Stimulated activated effector memory CD8-positive, alpha-beta T cell treated with anti-CD3 and anti-CD28 coated beads, Interleukin-12 subunit alpha, Interleukin-12 subunit beta, amount 100 ng/mL, for 72 hours (primary cell): ENCODE measurements at places on chromosomes 7 and 10.

GRCh38 chr10:22372917-22373316 is 27.6 kb downstream of the SPAG6 start:
- DNase-seq, result no peak

DNA sequence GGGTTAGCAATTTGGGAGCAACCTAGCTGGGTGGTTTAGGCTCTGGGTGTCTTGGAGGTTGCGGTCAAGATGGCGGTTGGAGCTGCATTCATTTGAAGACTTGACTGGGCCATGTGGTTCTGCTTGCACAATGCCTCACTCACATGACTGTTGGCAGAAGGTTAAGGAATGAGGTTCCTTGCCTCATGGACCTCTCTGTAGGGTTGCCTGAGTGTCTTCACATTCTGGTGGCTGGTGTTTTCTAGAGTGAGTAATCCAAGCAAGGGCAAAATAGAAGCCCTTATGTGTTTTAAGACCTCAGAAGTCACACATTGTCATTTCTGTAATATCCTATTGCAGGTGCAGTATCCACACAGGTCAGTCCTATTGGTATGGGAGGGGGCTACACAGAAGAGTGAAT is 52.0 kb downstream of the CDK14 start:
- no peak for DNase-seq

- no peak for DNase-seq
Measured at GRCh38 chr10:30806850-30807249, 177.3 kb upstream of the LYZL2 start.

DNA sequence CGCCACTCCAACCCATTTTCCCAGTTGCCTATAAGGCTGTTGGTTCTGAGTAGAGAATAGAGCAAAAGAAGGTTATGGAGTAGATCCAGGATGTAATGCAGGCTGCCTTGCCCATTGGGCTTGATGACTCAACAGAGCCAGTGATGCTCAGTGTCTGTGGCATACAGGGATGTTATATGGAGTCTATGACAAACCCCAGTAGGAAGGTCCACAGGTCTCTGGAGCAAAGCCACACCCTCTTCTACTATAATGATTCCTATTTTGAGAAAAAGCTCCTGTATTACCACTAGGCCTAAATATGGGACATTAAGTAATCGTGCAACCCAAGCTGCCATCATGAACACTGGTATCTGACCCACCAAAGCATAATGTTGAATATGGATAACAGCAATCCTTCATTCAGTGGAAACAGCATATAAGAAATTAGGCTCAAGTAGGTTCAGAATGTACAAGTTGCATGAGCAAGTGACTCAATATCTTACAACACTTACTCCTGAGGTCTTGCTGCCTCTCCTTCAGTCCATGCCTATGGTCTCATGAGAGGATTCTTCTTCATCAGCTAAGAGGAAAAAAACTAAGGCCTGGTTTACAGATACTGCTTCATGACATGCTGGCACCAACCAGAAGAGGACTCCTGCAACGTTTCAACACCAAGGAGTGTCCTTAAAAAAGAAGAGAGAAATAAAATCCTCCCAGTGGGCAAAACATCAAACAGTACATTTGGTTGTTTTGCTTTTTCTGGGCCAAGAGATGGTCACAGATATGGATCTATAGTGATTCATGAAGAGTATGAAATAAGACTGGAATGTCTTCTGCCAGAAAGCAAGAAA is 14.8 kb upstream of the FHIP2A start:
- DNase-seq, result no peak

DNA sequence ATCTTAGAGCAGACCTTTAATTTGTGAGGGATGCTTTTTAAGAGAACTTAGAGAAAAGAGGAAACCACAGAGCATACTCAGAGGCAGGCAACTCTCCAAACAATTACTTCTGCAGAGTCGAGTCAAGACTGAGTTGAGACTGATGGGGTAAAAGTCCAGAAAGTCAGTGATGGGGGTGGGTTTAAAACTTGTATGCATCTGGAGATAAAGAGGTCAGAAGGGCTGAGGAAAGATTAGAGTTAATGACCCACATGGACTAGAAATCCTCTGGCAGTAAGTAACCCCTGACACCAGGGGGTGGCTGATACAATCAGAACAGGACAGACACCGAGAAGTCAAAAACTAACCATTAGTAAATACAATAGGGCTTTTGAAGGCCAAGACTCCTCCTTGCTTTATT is 42.4 kb upstream of the SEPTIN7 start:
- no peak for DNase-seq

- peak; percentile 76 for DNase-seq
Measured at GRCh38 chr7:139683137-139683921, 94.5 kb downstream of the HIPK2 start.

DNA sequence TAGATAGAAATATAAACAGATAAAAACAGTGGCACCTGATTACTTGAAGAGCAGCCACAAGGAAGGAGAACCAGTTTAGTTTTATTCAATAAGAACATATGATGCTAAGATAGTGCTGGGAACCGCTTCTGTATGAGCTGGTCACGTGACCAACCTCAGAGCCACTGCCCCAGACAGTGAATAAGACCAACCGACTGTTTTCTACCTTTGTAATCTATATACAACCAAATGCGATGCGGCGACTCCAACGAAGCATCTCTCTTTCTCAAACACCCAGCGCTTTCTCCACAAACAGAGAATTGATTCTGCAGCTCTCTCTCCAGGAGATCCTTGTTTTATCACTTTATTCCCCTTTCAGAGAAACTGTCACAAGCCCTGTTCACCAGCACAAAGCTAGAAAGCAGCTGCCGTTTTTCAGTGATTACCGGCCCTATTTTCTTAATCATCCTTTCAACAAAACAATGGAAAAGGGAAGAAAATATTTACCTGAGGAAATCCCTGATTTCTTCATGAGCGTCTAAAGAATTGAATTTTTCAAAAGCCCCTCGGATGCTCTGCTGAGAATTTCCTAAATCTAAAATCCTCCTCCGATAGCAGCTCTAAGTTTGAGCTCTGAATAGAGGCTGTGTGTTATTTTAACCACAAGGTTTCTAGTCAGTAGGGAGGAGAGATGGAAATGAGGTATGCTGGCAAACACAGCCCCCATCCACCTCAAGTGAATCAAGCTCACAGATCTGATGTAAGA is 55.7 kb upstream of the JCAD start:
- DNase-seq, result no peak

- no peak for DNase-seq
Measured at GRCh38 chr10:79066411-79067240, 2.1 kb upstream of the ZMIZ1 start.

DNA sequence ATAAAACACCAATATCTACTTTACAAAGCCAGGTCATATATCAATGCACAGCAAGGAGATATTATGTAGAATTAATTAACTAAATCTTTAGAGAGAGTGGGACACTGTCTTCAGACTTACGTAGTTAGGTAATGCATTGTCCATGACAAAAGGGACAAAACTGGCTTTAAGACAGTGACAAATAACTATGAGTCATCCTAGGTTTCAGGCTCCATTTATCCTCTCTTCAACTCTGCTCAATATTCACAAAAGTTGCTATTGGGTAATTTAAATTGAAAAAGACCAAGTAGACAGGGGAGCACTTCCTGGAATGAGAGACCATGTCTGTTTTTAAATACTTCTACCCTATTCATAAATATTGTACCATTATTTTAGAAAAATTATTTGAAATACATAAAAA is 464.5 kb downstream of the ARL4A start:
- DNase-seq, result no peak

- DNase-seq, result no peak
Measured at GRCh38 chr10:29642990-29643389, 8.2 kb upstream of the SVIL start.

GRCh38 chr10:98258683-98259454 is 9.1 kb downstream of the LOXL4 start:
- no peak for DNase-seq

DNA sequence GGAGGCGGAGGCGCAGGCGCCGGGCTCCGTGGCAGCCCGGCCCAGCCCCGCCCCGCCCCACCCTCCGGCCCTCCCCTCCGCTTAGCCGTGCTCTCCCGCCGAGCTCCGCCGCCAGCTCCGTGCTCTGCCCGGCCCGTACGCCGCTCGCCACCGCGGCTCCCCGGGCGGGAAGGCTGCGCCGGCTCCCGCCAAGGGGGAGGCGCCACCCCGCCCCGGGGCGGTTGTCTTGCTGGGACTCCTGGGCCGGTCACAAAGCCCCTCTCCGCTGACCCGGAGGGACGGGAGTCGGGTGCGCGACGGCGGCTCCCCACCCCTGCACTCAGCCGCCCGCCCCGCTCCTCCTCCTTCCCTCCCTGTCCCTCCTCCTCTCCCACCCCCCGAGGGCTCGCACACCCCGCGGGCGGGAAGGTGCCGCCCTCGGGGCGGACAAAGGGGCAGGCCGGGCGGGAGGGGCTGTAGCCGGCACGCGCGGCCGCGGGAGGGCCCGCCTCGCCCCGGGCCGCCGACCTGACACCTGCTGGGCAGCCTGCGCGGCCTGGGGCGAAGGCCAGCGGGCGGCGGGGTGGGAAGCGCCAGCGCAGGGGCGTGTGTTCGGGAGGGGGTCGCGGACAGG is 11.5 kb upstream of the SP8 start:
- DNase-seq, result no peak

- DNase-seq, result no peak
Measured at GRCh38 chr7:142997456-142997989, 29.4 kb downstream of the OR9A2 start.

- DNase-seq, result no peak
Measured at GRCh38 chr7:155810770-155811559, 1.3 kb downstream of the SHH start.

DNA sequence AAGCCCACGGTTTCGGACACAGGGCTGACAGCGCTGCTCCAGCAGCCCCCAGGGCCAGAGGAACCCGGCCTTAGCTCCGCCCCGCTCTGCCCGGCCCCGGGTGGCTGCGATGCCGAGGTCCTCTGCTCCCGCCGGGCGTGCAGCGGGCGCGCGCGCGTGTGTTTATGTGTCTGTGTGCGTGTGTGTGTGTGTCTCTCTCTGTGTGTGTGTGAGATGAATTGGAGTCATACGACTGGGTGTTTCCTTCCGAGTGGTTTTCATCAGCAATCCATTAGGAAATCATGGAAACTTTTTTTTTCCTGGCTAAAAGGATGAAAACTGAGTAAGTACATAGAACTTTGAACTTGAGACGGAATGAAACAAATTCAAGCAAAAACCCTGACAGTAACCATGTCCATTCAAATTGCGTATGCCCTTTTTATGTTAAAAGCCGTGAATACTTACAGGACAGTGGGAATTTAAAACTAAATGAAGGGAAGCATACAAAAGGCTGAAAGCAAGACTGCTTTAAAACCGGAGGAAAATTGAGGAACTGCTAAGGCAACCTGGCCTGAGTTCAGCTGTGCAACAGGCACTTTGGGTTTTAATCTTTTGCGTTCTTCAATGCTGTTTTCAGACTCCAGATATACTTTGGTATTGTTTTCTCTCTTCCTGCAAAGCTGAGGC is at the start of gene CPED1:
TSS of gene CPED1 (plus strand) at position 121 of the 666 bp plus-strand sequence. CDS start 911 bp downstream, outside the sequence.
- peak; percentile 54 for DNase-seq

GRCh38 chr7:90955641-90956207 is 308.5 kb upstream of the FZD1 start:
- DNase-seq, result no peak

DNA sequence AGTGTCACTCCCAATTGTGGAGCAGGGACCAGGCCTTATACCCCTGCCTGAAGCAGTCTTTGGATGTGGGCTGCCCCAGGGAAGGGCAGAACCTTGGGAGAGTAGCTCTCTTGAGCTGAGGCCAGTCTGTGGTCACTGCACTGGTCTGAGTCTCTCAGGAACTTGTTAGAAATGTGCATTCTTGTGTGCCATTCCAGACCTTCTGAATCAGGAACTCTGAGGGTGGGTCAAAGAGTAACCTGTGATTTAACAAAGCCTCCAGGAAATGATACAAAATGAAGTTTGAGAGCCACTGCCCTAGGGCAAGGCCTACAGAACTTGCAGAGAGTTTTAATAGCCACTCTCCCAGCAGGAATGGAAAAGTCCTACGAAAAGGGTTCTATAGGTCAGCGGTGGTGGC is 68.1 kb downstream of the LYZL1 start:
- no peak for DNase-seq

GRCh38 chr7:27351786-27352185 is 109.2 kb downstream of the EVX1 start:
- DNase-seq, result no peak

DNA sequence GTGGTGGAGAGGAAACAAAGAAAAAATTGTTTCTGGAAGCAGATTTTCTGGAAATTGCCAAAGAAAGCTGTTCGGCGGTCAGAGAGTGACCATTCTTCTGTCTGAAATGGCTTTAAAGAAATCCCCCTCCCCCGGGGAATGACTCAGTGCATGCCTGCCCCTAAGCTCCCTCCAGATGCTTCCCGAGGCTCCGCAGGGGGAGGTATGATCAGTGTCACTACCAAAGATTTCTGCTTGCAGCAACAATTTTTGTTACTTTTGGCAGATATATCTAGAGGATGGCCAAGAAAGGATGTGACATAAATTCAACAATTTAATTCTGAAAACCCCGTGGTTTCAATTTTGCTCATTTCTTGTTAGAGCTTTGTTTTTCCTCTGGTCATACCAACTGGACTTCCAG is 163.9 kb downstream of the JCAD start:
- DNase-seq, result no peak

DNA sequence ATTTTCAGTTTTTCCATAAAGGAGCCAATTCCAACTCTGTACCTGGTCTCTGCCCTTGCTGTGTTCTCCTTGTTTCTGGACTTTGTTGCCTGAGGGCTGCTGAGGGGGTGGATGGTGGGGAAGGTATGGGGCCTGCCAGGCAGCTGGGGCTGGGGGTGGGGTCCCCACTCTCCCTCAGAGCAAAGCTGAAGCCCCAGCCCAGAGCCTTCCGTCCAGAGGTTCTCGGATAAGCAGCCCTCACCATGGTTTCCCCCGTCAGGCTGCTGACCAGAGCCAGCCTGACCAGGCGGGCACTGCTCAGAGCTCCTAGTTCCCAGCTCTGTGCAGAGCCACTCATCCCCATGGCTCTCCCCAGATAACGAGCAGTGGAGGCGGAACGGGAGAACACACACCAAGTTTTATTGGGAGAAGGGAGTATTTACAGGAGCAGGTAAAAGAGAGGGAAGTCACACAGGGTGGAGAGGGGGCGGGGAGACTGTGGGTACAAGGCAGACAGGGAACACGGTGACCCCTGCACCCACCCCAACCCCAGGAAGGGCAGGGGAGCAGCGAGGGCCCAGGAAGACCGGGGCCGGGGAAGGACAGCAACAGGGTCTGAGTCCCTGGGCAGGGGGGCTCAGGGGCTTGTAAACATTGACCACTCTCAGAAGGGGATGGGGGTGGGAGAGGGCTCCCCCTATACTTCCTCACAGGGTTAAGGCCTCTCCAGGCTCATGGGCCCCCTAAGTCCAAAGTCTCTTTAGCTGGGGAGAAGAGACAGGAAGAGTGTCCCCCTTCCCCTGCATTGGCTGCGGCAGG is 5.8 kb downstream of the GNB2 start:
- no peak for DNase-seq

DNA sequence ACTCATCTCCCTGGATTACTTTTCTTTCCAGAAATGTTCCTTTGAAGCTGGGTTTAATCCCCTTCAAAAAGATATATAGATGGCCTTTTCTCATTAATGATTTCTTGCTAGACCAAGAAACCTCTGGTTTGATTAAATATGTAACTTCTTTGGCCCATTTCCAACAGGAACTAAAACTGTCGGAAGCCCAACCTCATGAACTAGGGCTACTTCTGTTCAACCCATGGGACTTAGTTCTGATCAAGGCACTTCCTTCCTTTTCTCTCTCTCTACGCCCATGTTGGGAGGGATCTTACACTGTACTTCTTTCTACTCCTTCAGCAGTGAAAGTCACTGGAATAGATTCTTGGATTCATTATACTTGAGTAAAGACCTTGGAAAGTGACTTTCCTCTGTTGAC is 83.6 kb downstream of the TMEM106B start:
- DNase-seq, result no peak

GRCh38 chr10:53005612-53006345 is 233.2 kb upstream of the MBL2 start:
- DNase-seq, result no peak

- no peak for DNase-seq
Measured at GRCh38 chr10:112236486-112236885, 46.7 kb upstream of the TECTB start.
